ENCODE measurements at places on chromosomes 2 and 18.

DNA sequence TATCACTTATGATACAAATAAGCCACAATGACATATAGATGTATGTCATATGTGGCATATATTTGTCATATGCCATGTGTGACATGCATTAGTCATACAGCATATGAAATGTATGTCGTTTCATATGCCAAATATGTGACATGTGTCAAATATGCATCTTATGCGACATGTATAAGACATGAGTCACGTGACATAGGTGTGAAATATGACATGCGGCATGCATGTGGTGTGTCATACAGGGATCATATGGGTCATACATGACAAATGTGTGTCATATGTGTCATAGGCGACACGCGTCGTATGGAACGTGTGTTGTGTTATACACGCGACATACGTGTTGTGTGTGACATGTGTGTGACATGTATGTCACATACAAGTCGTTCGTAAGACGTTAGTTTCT, 2154.0 kb upstream of the PIK3C3 start:
- no peak for DNase-seq

- DNase-seq = no peak
Observed at GRCh38 chr18:59501920-59502273, 142.8 kb upstream of the LMAN1 start.

DNA sequence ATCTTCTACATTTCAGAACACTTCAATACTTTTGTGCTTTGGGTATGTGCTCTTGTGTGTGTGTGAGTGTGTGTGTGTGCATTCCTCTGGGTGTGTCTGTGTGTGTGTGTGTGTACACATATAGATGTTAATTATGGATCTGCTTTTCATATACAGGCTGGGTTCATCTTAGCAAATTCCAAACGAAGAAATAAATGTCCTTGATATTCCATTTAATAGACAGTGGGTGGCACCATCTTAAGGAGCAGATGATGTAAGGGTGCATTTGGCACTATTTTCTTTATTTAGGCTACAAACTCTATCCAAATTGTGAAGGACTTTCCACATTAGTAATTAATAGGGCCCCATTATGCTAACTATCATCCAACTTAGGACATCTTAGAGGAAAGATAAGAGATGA, 425.8 kb upstream of the POU3F3 start:
- no peak for DNase-seq

DNA sequence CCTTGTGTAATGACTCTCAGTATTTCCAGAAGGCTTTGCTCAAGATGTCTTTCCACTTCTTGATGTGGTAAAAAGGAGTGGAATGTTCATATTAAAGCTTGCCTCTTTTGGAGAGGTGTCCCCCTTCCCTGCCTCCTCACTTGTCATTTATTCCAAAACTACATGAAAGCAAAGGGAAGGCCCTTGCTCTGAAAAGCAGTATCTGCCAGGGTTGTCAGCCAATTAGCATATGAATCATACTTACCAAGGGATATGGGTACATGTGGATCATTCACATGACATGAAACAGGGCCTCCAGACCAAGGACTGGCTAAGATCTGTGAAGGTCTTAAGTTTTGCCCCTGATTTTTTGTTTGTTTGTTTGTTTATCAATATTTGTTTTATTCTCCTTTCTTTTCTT, 31.3 kb downstream of the ANXA4 start:
- no peak for DNase-seq

- DNase-seq = peak; percentile 74
Observed at GRCh38 chr2:25341753-25342371, at the start of gene DNMT3A. Gene DNMT3A (minus strand): TSS chr2:25341925. CDS start chr2:25313984, 27,941 bp downstream.

DNA sequence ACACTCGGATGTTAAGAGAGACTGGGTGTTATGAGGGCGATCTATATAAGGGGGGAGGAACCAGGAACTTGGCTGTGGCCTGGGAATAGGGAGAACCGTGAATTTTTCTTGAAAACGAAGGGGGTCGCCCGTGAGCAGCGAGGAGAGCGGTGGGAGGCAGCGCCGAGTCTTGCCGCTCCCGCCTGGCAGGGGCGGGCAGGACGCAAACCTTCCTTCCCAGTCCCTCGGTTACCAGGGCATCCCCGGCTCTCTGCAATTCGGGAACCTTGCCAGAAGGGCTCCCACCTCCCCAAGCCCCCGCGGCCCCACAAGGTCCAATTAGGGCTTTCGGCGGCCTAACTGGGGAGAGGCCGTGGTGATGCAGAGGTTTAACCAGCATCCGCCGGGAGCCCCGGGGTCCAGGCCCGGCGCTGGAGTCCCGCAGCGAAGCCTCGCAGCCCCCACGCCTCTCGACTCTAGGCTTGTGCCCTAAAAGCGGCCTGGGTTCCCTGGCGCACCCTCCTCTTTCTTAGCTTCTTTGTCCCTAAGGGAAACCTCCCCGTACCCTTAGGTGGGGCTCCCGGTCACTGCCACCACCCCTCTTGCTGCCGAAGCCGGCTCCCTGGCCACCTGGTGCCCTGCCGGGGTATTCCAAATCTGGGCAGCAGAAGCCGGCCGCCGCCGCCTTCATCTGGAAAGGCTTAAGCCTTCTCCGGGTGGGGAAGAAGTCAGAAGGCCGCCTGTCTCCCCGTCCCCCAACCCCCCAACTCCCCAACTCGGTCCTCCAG, 680 bp upstream of the FHOD3 start:
- DNase-seq = peak; percentile 34

GRCh38 chr2:169664600-169664977, 29.6 kb downstream of the CFAP210 start:
- no peak for DNase-seq

GRCh38 chr18:67961701-67962440, 445.4 kb upstream of the DSEL start:
- no peak for DNase-seq

- DNase-seq = no peak
Observed at GRCh38 chr18:10252494-10252893, 201.9 kb upstream of the APCDD1 start.

DNA sequence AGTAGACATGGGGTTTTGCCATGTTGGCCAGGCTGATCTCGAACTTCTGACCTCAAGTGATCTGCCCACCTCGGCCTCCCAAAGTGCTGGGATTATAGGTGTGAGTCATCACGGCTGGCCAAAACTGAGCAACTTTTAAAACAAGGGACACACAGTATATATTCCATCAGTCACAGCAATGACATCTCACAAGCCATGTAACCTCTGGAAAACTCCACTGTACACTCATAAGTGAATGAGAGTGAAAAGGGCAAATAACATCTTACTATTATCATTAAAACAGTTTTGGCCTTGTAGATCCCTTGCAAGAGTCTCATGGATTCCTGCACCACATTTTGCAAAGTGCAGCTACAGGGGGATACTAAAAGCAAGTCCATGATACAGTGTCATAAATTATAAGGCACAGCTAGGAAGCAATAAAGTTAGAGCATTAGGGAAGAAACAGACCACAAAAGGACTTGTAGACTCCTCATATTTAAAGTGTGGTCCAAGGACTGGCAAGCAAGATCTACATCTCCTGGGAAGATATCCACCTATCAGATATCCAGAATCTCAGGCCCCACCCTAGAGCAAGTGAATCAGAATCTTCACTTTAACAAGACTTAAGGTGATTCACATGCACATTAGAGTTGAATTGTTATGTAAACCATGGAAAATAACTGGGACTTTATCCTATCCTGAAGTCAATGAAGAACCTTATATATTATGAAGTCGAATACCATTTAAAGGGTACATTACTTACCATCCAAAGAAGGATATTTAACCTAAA, 5.7 kb downstream of the SMC6 start:
- DNase-seq = no peak

GRCh38 chr2:32702303-32703064, 74.6 kb downstream of the TTC27 start:
- DNase-seq = no peak

DNA sequence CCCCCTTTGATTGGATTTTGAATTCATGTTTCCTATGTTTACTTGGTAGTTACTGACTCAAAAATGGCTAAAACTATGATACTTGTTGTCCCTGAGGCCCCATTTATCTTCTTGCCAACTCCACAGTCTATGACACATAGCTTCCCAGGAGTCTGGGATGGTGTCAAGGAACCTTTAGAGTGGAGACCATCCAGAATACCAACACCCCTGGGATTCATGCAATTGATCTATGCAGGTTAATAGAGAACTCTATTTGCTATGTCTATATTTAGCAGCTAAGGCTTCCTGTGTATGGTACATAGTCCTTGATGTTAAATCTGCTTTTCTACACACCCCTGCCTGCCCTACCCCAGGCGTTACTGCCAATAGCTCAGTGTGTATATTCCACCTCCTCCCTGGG, 218.5 kb upstream of the HDAC4 start:
- no peak for DNase-seq

DNA sequence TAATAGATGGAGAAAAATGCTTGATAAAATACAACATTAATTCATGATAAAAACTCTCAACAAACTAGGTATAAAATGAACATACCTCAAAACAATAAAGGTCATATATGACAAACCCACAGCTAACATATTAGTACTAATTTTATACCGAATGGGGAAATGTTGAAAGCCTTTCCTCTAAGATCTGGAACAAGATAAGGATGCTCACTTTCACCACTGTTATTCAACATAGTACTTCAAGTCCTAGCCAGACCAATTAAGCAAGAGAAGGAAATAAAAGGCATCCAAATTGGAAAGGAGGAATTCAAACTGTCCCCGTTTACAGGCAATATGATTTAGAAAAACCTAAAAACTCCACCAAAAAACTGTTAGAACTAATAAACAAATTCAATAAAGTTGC, 61.5 kb upstream of the CTIF start:
- no peak for DNase-seq

DNA sequence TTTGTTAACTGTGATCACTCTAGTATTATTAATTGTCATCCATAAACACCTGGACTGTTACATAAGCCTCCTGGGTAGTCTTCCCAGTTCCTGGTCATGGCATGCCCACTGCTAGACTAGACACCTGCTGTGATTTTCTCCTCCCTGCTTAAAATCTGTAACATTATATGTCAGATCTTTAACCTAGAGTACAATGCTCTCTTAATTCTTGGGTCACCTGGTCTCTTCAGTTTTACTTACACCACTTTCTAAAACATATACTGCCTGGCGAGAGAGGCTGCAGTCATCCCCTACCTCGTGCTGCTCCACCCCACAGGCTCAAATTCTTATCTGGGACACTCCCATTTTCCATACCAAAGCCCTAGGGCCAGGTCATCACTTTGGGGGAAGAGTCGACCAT, 161.3 kb downstream of the CDH2 start:
- DNase-seq = no peak

- DNase-seq = no peak
Observed at GRCh38 chr18:55900380-55900779, 312.4 kb upstream of the TCF4 start.

DNA sequence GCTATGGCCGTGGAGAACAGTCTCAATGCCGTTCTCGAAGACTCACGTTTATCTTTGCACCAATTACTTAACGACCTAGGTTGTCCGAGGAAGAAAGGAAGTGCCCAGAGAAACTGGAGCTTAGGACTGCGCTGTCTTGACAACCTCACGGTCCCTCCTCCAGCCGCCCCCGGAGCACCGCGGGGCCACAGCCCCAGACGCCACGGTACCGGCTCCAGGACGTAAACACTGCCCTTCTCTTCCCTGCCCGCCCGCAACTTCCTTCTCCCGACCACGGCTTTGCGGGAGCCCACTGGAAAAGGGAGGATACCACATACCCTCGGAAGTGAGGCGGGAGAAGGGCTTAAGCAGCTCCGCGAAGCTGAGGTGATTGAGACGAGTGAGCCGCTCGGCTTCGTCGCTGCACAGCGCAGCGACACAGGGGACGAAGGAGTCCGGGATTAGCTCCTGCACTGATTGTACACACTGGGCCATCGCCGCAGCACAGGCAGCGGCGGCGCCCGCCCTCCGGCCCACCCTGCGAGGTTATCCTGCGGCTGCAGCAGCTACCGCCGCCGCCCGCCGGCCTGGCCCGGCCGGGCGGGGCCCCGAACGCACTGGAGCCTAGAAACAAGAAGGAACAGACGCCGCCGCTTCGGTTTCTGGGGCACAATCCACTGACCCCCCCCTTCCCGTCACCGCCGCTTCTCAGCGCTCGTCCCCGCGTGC, 483 bp downstream of the TRAPPC8 start:
- DNase-seq = no peak

DNA sequence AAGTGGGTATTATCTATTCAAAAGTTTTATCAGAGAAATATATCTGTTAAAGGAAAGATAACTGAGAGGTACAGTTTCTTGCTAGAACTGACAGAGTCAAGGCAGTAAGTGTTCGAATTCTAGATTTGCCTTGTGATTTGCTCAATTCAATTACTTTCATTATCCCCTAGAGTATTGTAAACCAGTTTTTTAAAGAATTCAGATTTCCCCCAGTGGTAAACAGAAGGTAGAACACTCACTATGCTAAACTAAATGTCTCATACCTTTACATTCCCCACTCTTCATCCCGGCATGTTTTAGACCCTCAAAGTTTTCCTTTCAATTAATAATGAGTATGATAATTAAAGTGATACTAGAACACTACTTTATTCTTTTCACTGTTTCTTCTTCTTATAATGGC, 28.6 kb downstream of the TTC21B start:
- no peak for DNase-seq

GRCh38 chr2:53768242-53768542, 588 bp downstream of the CHAC2 start:
- DNase-seq = no peak

DNA sequence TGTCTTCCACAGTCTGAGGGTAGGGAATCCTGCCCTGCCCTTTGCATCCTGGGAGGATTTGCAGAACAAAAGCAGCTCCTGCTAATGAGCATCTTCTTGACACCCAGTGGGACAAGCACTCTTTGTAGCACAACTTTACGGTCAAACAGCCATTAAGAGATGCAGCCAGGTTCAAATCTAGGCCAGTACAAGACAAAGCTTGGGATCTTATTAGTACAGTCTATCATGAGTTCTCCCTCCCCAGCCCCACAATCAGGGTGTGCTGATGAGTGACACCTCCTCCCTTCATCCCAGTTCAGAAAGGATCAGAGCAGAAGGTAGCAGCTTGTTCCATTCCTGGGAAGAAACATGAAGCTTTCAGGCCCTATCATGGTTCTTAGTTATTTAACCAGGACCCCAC, 41.9 kb downstream of the MARCO start:
- no peak for DNase-seq

- no peak for DNase-seq
Observed at GRCh38 chr2:238170386-238171071, 11.8 kb downstream of the ERFE start.

GRCh38 chr2:24761866-24762265, 31.3 kb downstream of the PTRHD1 start:
- DNase-seq = no peak

DNA sequence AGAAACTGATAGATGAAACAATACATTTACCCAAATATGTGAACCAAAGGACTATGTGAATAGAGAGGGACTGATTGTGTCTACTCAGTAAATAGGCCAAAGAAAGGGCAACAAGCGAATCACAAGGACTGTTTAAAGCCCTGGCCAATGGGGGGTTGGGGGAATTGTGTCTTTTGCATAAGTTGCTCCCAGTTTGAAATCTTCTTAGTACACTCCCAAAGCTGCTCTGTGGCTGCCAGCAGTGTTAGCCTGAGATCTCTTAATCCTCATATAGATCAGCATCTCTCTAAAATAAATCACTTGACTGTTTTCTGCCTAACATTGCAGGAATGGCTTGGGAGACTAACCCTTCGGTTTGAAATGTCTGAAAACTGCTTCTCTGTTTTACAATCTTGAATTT, 236.4 kb downstream of the PLCL1 start:
- no peak for DNase-seq

All from B cell (primary cell).